Subcutaneous preadipocyte (primary cell): ENCODE measurements at places on chromosomes 6 and 20. TPM values are rescaled to one million over a fixed set of nuclear protein-coding genes. Genes with fewer than 3 reads are reported as not detected.

The TMC2 gene
- total RNA-seq, result under 0.01 TPM in 1 of 2 replicates, not detected in the other

The SOX12 gene
- total RNA-seq, result 4.0 and 4.3 TPM in 2 replicates

The KHDC1L gene
- total RNA-seq, result not detected in 2 replicates

The SPATS1 gene
- total RNA-seq, result not detected in 2 replicates
